A172 (cell line): ENCODE measurements at places on chromosomes 7 and 10. TPM values are rescaled to one million over a fixed set of nuclear protein-coding genes. Genes with fewer than 3 reads are reported as not detected.

The MMRN2 gene
- total RNA-seq = 1.7 TPM in 1 of 2 replicates, not detected in the other

The GIMAP5 gene
- total RNA-seq = not detected in 2 replicates

The RNF133 gene
- total RNA-seq = 0.17 TPM in 1 of 2 replicates, not detected in the other

The GLCCI1 gene
- total RNA-seq = 3.0 and 7.2 TPM in 2 replicates

The SUN3 gene
- 4.5 and 7.9 TPM in 2 replicates for total RNA-seq

The PPP1R9A gene
- 6.9 and 9.7 TPM in 2 replicates for total RNA-seq

The MINDY4 gene
- 7.1 and 7.6 TPM in 2 replicates for total RNA-seq

The CTAGE8 gene
- not detected in 2 replicates for total RNA-seq

The FFAR4 gene
- not detected in 2 replicates for total RNA-seq

The BBIP1 gene
- total RNA-seq = 47.6 and 76.2 TPM in 2 replicates

The CTAGE4 gene
- not detected in 2 replicates for total RNA-seq

The PNLIP gene
- not detected in 2 replicates for total RNA-seq

The NSUN6 gene
- total RNA-seq = 11.9 and 15.5 TPM in 2 replicates

The MAT1A gene
- total RNA-seq = 0.34 and 2.2 TPM in 2 replicates

The INA gene
- total RNA-seq = not detected in 2 replicates

The TRPV5 gene
- 0.22 TPM in 1 of 2 replicates, not detected in the other for total RNA-seq

The BCAP29 gene
- 127 and 151 TPM in 2 replicates for total RNA-seq

The LRRC4 gene
- 0.34 and 0.50 TPM in 2 replicates for total RNA-seq

The FAM241B gene
- 7.4 and 10.8 TPM in 2 replicates for total RNA-seq

The FAM53B gene
- total RNA-seq = 8.5 and 8.7 TPM in 2 replicates

The NPVF gene
- total RNA-seq = not detected in 2 replicates

The SPAG6 gene
- total RNA-seq = not detected in 2 replicates

The ARHGEF5 gene
- total RNA-seq = not detected in 2 replicates

The CFAP58 gene
- 0.74 and 0.83 TPM in 2 replicates for total RNA-seq

The CLRN3 gene
- total RNA-seq = 0.31 TPM in 1 of 2 replicates, not detected in the other

The SAMD9L gene
- 28.4 and 37.7 TPM in 2 replicates for total RNA-seq

The CLDN4 gene
- 31.4 and 35.4 TPM in 2 replicates for total RNA-seq

The EPHB6 gene
- total RNA-seq = 2.0 and 2.7 TPM in 2 replicates

The PNLIPRP2 gene
- not detected in 2 replicates for total RNA-seq

The ANKRD16 gene
- total RNA-seq = 14.0 and 14.6 TPM in 2 replicates

The GAD2 gene
- total RNA-seq = not detected in 2 replicates

The PRSS37 gene
- total RNA-seq = not detected in 2 replicates

The NUTM2B gene
- 1.2 TPM in 2 replicates for total RNA-seq
